ENCODE measurements at places on chromosomes 12 and 14.
A peak's percentile ranks its signal among the peaks of the same experiment; 100 is the strongest.

- no peaks in the 10 kb centered on the region for H3K27me3 ChIP-seq
- DNase-seq = no peak
- no peak overlapping the region for H3K4me3 ChIP-seq
- no peaks in the 10 kb centered on the region for H3K36me3 ChIP-seq
- H3K4me1 ChIP-seq = no peaks in the 10 kb centered on the region
These were observed 42.1 kb downstream of the MGST1 start for GRCh38 chr12:16389594-16389993.

- H3K27ac ChIP-seq = peak overlapping the region; percentile 94
- H3K4me3 ChIP-seq = peak overlapping the region; percentile 80
- peaks cover 38% of the 10 kb centered on the region for H3K4me1 ChIP-seq
- H3K27me3 ChIP-seq = no peaks in the 10 kb centered on the region
- no peak for DNase-seq
- H3K36me3 ChIP-seq = peaks cover 23% of the 10 kb centered on the region
These were observed 62.7 kb upstream of the PTGR2 start for GRCh38 chr14:73788701-73789551.

- H3K27me3 ChIP-seq = no peaks in the 10 kb centered on the region
- no peak overlapping the region for H3K27ac ChIP-seq
- no peak overlapping the region for H3K4me3 ChIP-seq
- DNase-seq = no peak
- peaks cover 10% of the 10 kb centered on the region for H3K36me3 ChIP-seq
- H3K4me1 ChIP-seq = peaks cover 2% of the 10 kb centered on the region
These were observed 108.9 kb downstream of the GPR135 start for GRCh38 chr14:59356312-59356711.

DNA sequence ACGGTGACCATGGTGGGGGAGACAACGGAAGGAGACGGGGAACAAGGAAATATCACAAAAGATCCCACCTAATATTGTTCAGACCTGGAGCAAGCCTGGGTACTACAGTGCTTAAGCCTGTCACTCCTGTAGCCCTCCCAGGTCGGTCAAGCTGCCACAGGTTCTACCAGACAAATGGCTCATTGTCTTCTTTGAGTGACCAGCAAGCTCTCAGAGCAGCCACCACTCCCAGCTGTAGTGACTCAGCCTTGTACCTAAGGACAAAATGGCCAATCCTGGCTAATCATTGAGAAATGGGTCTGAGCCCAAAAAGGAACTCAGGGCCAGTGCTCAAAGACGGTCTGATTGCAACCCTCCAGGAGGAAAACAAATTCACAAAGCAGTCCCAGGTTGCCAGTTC is 238.4 kb upstream of the NOS1 start:
- no peak overlapping the region for H3K4me3 ChIP-seq
- no peaks in the 10 kb centered on the region for H3K36me3 ChIP-seq
- H3K27me3 ChIP-seq = no peaks in the 10 kb centered on the region
- H3K4me1 ChIP-seq = no peaks in the 10 kb centered on the region
